ENCODE measurements at places on chromosomes 4 and X. TPM values are rescaled to one million over a fixed set of nuclear protein-coding genes. Genes with fewer than 3 reads are reported as not detected.
A peak's percentile ranks its signal among the peaks of the same experiment; 100 is the strongest.

GYPB gene
- total RNA-seq: not detected

DNA sequence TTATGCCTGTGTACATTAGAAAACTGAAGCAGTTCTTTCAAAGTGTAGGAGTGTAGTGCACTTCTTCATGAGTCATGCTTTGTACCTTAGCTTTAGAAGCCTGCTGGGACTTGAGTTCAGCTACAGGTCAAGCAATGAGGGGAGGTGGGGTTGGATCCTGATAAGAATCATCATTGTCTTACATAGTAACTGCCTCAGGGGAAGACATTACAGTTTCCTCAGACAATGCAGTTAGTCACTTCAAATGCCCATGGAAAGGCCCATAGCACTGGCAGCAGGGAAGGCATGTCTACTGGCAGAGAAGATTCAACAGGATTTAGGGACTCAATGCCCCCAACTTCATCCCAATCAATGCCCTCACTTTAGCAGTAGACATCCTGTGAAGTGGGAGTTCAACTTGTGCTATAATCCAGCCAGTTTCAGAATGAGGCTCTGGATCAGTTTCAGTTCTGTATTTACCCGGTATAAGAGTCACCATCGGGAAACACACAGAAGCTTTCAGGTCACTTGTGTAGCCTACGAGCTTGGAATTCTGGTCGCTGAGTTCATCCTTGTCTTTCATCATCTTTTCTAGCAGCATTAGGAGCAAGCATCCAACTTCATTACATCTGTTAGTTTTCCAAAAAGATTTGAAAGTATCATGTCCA, 1216.5 kb downstream of the RAPGEF2 start:
- no peaks in the 10 kb centered on the region for H3K4me1 ChIP-seq
- peak; percentile 1 for DNase-seq
- H3K36me3 ChIP-seq: no peaks in the 10 kb centered on the region
- H3K4me3 ChIP-seq: no peak overlapping the region
- no peaks in the 10 kb centered on the region for H3K27me3 ChIP-seq

- H3K27ac ChIP-seq: no peak overlapping the region
- DNase-seq: no peak
- no peaks in the 10 kb centered on the region for H3K27me3 ChIP-seq
- peaks cover 58% of the 10 kb centered on the region for H3K36me3 ChIP-seq
These were observed 128.2 kb downstream of the CBR4 start for GRCh38 chr4:168881781-168882420.

DNA sequence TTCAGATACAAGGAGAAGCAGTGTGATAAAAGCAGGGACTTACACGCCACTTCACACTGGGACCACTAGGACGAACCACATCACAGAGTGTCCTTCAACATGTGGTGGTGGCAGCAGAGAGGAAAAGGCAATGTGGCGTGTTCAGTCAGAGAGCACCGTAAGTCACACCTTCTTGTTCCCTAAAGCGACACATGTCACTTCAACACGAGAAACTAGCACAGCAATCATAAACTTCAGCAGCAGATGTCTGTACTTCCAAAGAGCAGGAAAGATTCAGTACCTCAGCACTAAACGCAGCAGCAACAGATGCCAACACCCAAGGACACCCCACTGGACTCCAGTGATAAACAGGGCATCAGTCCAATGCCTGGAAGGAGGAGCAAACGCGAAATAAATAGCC, 96.7 kb downstream of the AREG start:
- no peak for DNase-seq
- no peak overlapping the region for H3K27ac ChIP-seq
- no peaks in the 10 kb centered on the region for H3K27me3 ChIP-seq

- H3K27ac ChIP-seq: no peak overlapping the region
- DNase-seq: no peak
- H3K4me3 ChIP-seq: no peak overlapping the region
- H3K27me3 ChIP-seq: no peaks in the 10 kb centered on the region
- no peaks in the 10 kb centered on the region for H3K36me3 ChIP-seq
- H3K4me1 ChIP-seq: no peaks in the 10 kb centered on the region
These were observed 173.4 kb downstream of the NR3C2 start for GRCh38 chr4:148268835-148269234.

DNA sequence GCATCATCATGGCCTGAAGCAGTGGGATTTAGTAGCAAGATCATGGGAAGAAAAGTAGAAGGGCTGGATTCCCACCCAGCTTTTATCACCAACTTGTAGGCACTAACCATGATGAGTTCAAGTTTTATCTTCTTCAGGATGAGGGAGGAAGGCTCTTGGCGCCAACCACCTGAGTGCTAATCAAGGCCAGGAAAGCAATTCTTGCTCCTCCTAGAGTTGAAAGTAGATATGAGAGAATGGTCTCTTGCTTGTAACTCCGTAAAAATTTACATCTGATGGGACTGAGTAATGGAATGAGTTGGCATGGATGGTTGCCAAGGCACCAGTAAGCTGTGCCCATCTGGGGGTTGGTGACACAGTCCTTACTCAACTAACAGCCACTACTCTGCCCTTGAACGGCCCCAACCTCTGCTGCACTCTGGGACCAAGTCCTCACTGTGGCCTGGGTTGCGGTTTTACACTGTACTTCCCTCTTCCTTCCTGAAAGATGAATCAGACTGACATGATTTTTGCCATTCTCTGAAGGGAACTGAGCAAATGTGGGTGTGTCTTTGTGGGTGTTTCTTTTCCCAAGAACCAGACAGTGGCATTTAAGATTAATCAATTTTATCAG, 39.4 kb upstream of the NDP start:
- peak; percentile 5 for DNase-seq

GRCh38 chr4:184940500-184940899, 77.8 kb upstream of the HELT start:
- peaks cover 6% of the 10 kb centered on the region for H3K4me1 ChIP-seq
- no peak overlapping the region for H3K4me3 ChIP-seq
- H3K27me3 ChIP-seq: no peaks in the 10 kb centered on the region
- no peak overlapping the region for H3K27ac ChIP-seq

GRCh38 chrX:1307626-1308340, 28.8 kb upstream of the IL3RA start:
- H3K27me3 ChIP-seq: no peaks in the 10 kb centered on the region
- no peak for DNase-seq
- no peak overlapping the region for H3K27ac ChIP-seq
- H3K36me3 ChIP-seq: no peaks in the 10 kb centered on the region
- H3K4me1 ChIP-seq: no peaks in the 10 kb centered on the region
